Activated CD4-positive, alpha-beta memory T cell treated with anti-CD3 and anti-CD28 coated beads for 36 hours (primary cell): ENCODE measurements at places on chromosomes 16 and 17. TPM values are rescaled to one million over a fixed set of nuclear protein-coding genes. Genes with fewer than 3 reads are reported as not detected.
A peak's percentile ranks its signal among the peaks of the same experiment; 100 is the strongest.

DNA sequence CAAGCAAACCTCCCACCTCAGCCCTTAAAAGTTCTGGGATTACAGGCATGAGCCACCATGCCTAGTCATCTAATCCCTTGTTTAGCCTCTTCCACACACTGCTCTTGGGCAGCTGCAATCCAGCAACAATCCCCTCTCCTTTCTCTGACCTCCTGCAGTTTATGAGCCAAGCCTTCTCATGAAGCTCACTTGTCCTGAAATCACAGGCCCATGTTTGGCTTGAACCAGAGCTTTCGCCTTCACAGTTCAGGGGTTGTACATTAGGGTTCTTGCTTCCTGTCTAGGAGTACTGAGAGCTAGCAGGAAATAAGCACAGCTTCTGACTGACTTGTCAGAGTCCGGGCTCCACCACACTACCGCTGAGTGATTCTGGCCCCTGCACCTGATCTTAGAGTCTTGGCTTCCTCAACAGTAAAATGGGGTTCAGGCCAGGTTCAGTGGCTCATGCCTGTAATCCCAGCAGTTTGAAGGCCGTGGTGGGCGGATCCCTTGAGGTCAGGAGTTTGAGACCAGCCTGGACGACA lies 16.3 kb downstream of the ERAL1 start:
- peak overlapping the region; percentile 80 for H3K27ac ChIP-seq
- H3K36me3 ChIP-seq = no peaks in the 10 kb centered on the region
- no peak overlapping the region for H3K4me3 ChIP-seq
- DNase-seq = peak; percentile 79

The TAT gene
- not detected for total RNA-seq

The RTN4RL1 gene
- total RNA-seq = 0.21 TPM

- H3K27ac ChIP-seq = peak overlapping the region; percentile 97
- H3K27me3 ChIP-seq = peaks cover 22% of the 10 kb centered on the region
- H3K4me1 ChIP-seq = peaks cover 25% of the 10 kb centered on the region
- H3K36me3 ChIP-seq = no peaks in the 10 kb centered on the region
- H3K4me3 ChIP-seq = peak overlapping the region; percentile 76
These were observed 4.3 kb upstream of the PPP1R1B start for GRCh38 chr17:39622380-39623006.
